Uterus (tissue), 4 donors: ENCODE measurements at places on chromosomes 3 and 15. TPM values are rescaled to one million over a fixed set of nuclear protein-coding genes. Genes with fewer than 3 reads are reported as not detected.
A peak's percentile ranks its signal among the peaks of the same experiment; 100 is the strongest.

GRCh38 chr15:70254311-70254869 lies 156.7 kb upstream of the TLE3 start:
- no peak for DNase-seq

DNA sequence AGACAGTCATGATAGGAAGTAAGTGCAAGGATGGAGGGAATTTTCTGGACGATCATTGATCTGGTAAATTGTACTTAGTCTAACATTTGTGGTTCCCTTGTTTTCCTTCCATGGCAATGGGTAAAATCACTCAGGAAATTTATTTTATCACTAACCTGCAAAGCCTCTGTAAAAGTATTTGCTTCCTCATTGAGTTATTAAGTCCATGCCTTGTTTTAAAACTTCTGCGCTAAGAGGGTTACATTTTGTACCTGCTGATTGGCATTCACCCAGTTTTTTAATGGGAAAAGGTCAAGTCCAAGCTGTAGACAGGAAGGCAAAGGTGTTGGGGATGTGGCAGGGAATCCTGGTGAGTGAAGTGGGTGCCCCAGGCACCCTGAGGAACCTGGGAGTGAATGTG lies 146.2 kb upstream of the NR2F2 start:
- DNase-seq, result no peak

DNA sequence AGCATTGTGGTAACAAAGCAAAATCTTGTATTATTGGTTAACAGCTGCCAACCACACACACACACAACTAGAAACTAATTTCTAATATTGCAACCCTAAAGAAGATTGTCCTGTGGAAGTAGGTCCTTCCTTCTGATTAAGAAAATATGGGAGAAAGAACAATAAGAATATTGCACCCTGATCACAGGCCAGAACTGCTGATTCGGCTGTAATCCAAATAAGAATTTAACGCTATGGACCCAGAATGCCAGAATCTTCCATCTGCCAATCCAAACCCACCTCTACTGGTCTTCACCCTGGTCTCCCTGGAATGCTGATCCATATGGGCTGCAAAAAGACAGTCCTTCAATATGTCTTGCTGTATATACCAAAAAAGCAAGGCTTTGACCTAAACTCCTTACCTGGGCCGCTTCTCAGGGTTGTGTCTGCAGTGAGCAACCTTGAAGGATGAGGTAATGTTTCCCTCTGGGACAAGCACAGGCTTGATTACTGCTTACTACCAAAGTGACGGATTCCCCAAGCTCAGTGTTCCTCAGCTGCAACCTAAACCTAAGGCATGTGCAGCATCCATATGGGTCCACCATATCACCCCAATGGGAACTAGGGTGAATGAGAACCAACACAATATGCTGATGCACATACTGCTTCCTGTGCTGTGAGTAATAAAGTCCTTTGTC lies 8.0 kb downstream of the CCDC14 start:
- DNase-seq, result no peak

DNA sequence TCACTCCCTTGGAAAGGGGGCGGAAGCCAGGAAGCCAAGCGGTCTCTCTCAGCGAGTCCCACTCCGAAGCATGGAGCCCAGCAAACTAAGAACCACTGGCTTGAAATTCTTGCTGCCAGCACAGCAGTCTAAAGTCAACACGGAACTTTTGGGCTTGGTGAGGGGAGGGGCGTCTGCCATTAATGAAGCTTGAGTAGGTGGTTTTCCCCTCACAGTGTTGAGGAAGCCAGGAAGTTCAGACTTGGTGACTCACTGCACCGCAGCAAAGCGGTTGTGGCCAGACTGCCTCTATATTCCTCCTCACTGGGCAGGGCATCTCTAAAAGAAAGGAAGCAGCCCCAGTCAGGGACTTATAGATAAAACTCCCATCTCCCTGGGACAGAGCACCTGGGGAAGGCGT lies 665.4 kb upstream of the CBLB start:
- no peak for DNase-seq

GRCh38 chr3:138367911-138368310 lies 19.5 kb downstream of the MRAS start:
- peak; percentile 41 for DNase-seq

DNA sequence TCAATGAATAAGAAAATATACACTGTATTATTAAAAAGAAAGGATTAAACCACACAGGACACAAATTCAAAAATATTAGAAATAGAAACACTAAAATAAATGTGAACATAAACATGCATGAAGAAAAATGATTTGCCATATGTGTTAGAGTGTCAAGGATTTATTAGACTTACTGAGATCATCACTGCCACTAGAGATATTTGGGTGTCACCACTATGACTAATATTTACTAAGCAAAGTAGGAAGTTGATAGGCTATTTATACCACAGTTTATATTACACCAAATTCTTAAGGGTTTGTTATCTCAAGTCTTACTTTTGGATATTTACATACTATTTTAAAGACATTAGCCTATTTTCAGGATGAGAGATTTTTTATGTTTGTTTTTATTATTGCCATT lies 575.0 kb upstream of the SGO1 start:
- no peak for DNase-seq

GRCh38 chr15:93030430-93031102 lies 58.4 kb downstream of the RGMA start:
- peak; percentile 81 for DNase-seq

- DNase-seq, result no peak
Measured at GRCh38 chr3:192637803-192638202, 89.5 kb downstream of the FGF12 start.

Gene REC114
- not detected for total RNA-seq

DNA sequence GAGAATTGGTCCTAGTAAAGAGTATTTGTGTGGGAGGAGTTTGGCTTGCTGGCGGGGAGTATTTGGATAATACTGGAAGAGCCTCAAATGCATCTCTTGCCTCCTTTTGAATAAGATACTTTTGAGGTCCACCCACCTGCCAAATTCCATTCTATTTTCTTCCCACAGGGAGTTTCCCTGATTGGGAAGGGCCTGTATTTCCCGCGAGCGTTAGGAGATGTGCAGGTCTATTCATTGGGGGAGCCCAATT lies 406 bp upstream of the RASA2 start:
- DNase-seq, result no peak

DNA sequence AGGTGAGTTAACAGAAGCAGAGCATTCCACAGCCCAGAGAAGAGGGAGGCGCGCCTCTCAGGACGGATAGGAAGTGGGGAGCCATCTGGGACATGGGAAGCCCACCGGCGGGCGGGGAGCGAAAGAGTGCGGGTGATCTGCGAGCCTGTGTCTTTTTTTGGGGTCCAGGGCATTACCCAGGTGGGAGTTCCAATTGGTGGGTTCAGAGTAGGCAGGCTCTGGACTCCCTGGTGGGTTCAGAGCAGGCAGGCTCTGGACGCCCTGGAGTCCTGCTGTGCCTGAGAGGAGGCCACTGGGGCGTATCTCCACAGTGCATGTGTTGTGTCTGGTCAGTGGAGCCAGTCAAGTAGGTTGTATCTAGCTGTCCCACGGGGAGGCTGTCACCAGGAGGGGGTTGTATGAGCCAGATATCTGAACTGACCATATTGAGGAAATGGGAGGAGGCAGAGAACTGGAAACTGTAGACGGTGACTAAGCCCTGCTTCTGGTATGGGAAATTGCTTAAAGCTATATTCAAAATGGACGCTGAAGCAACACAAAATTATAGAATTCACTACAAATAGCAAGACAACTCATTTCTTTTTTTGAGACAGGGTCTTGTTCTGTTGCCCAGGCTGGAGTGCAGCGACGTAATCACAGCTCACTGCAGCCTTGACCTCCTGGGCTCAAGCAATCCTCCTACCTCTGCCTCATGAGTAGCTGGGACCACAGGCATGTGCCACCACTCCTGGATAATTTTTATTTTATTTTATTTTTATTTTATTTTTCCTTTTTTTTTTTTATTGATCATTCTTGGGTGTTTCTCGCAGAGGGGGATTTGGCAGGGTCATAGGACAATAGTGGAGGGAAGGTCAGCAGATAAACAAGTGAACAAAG lies 34.5 kb upstream of the CHST2 start:
- DNase-seq, result no peak

Gene RTP1
- total RNA-seq, result not detected

- no peak for DNase-seq
Measured at GRCh38 chr15:99275525-99276128, 24.3 kb downstream of the LRRC28 start.
